SK-N-DZ (cell line): ENCODE measurements at places on chromosomes 2 and 18.
A peak's percentile ranks its signal among the peaks of the same experiment; 100 is the strongest.

DNA sequence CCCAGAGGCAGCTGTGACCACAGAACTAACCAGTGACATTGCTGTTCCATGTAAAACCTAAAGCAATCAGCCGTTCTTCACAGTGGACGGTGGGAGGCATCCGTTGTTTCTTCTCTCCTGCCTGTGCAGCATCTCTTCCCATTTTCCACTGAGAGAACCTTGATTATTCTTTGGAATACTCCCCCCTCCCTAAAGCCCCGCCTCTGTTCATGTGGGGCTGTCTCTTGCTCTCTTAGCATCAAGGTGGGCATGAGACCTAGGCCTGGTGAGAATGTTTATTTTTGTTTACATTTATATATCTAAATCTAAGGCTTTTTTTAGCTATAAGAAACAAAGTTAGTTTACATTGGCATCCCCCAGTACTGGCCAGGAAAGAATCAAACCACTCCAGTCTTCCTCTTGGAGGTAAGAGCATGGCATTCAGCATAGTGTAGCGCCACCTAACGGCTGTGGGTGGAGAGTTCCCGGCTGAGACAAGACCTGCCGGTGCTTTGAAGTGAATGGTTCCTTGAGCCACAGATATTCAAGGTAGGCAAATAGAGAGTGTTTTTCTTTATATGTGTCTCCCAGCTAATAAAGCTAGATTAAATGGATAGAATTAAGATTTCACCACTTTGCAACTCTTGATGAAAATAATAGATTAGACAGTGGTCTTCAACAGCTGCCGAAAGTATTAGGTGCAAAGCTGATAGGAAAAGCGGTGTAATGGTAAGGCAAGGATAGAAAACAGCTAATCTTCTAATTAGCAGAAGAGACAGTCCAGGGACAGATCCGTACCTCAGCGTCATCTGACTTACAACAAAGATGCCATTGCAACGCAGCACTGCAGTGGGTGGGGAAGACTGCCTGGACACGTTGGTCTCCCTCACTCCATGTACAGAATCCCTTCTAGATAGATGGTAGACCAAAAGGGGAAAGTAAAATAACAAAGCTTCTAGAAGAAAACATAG lies 219.6 kb upstream of the RAB12 start:
- peak; percentile 63 for DNase-seq

GRCh38 chr18:27662949-27663348 lies 477.8 kb upstream of the CHST9 start:
- no peak for DNase-seq

DNA sequence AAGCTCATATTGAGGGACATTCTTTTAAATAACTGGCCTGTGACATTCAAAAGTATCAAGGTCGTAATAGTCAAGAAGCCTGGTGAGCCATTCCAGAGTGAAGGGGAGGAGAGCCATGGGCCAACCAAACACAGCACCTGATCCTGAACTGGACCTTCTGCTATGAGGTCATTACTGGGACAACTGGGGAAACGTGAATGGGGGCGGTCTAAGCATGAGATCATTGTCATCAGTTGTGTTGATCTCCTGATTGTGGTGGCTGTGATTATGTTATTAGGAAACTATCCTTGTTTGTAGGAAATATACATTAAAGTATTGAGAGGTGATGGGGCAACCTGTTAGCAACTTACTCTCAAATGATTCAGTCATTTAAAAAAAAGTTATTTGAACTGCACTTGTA lies 79.3 kb downstream of the FBXO15 start:
- DNase-seq = no peak

DNA sequence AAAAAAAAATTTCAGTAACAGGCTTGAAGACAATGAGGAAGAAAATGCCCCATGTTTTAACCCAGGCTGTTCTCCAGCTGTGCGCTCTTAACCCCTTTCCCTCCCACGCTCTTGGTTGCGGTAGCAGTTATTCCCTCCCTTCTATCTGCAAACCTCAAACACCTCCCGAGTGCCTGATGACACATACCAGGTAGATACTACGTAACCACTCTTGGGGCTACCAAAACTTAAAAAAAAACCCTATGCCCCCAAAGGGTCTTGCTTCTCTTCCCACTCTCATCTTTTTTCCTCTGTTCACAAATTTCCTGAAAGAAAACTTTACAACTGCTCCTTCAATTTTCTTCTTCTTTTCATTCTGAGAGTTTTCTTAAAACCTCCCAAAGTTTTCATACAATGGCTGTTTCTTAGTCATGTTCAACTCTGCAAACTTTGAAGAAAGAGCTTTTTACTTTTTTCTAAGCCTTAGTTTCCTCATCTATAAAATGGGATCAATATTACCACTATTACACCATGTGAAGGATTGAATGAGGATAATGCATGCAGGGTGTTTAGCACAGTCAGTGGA lies 4.9 kb upstream of the DRC1 start:
- no peak for DNase-seq

- DNase-seq = no peak
Measured at GRCh38 chr2:37560241-37560848, 111.1 kb downstream of the CDC42EP3 start.

DNA sequence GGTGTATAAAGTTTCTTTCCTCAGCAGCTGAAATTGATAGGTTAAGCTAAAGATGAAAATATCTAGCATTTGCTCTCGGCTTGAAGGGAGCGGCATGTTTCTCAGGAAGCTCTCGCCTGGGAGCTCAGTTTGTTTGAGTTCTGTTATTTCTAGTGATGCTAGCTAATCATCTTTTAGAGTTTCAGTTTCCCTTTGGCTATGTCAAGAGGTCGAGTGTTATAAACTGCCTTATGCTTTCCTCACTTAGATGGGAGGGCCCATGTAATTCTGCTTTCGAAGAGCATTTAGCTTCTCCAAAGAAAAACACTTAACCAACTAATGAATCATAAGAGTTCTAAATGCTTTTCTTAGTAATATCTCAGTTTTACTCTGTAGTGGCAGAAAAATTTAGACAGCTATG lies 33.6 kb downstream of the PLCL1 start:
- DNase-seq = no peak

GRCh38 chr2:120541553-120541932 lies 194.1 kb upstream of the GLI2 start:
- no peak for DNase-seq

GRCh38 chr2:32061973-32062861 lies 1.1 kb upstream of the SPAST start:
- peak; percentile 65 for DNase-seq

DNA sequence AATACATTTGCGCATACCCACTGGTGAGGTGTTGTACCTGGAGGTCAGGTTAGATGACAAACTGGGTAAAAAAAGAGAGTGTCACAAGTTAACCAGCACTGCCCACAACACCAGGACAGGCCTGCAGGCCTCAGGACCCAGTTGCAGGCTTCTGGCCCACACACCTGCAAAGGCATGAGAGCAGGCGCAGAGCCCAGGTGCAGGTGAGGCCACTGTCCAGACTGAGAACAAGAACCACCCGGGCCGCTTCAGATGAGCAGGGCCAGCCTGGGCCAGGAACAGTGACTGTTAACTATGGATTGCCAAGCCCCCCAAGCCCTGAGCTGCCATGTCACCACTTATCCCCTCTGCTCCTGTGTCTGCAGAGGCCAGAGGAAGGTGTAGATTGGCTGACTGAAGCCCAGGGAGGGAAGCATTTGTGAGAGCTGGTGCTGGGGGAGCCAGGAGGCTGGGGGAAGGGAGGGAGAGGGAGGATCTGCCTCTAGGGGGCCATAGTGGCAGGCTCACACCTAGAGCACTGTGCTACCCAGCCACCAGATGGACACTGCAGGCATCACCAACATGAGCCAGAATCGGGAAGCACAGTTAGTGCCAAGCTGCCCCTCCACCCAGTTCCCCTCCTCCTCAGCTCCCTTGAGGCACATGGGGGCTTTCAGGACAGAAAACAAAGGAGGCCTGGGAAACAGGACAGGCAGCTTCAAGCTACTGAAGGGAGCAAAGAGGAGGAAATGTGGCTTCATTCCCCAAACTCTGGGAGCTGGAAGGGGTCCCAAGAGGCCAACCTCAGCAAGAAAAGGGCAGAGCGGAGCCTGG lies 35.4 kb downstream of the SFXN5 start:
- DNase-seq = no peak

- no peak for DNase-seq
Measured at GRCh38 chr2:150219861-150220260, 267.6 kb downstream of the RND3 start.

GRCh38 chr2:39269941-39270340 lies 26.2 kb upstream of the CDKL4 start:
- DNase-seq = no peak

DNA sequence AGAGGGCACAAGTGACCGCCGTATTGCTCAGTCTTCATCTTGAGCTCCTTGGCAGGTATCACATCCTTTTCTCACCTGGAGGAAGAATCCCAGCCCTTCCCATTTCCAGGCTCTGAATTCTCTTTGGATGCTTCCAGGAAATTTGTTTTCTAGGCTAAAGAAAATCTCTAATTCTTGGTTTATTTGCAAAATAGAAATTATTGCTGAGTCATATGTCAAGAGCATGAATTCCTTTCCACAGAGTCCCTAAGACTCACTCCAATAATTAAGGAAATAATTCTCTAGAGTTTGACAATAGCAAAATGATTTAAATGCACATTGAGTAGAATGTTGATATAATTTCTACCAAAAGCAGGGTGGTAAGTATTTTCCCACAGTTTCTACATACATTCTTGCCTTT lies 16.3 kb upstream of the CCDC68 start:
- DNase-seq = no peak

GRCh38 chr2:5093056-5093455 lies 599.1 kb upstream of the SOX11 start:
- DNase-seq = no peak

- DNase-seq = peak; percentile 57
Measured at GRCh38 chr2:163132850-163133249, 294.3 kb upstream of the KCNH7 start.

GRCh38 chr2:165013944-165014619 lies 58.8 kb upstream of the SLC38A11 start:
- no peak for DNase-seq

- DNase-seq = no peak
Measured at GRCh38 chr18:58535340-58536201, 93.3 kb downstream of the ALPK2 start.

DNA sequence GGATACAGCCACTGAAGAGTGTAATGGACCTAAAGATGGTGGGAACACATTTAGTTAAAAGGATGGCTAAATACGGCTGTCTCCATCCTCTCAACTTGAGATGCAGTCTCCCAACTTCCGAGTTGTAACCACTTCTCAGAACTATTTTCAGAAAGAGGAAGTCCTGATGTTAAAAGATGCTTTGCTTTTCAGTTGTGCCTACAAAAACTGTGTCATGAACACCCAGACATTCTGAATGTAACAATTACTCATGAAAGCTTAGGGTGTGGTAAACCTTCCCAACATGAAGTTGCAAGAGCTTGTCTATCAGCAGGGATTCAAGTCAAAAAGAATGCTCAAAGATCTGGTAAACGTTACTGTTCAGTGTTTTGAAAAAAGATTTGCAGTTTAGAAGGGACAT lies 147.9 kb downstream of the DOCK10 start:
- DNase-seq = no peak

DNA sequence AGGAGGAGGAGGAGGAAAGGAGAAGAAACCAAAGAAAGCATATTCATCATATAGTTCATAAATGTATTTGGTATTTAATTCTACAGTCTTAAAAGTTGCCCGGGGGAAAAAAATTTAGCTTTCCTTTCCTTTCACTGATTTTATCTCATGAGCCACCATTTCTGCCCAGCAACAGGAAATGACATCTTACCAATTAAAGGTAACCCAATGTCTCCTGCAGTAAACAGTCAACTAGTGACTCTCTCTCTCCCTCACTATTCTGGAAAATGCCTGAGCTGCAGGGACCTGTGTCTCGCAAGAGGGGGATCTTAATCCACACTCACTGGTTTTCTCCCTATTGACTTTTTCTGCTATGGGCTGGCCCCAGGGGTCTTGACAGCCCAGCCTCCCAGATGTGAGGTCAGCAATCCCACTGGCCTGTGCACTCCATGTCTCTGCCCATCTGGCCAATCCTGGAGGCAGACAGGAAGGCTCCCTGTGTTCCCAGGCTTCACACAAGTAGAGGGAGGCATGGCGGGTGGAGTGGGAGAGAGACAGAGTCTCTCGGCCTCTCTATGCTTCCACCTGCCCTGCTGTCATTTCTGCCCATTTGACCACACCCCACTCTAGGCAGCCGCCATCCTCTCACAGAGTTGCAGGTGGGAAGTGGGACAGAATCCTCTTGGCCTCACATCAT lies 85.4 kb upstream of the CABLES1 start:
- no peak for DNase-seq

GRCh38 chr2:128776461-128777195 lies 458.0 kb upstream of the HS6ST1 start:
- DNase-seq = no peak

- DNase-seq = no peak
Measured at GRCh38 chr18:23416298-23416697, 36.8 kb upstream of the RIOK3 start.

DNA sequence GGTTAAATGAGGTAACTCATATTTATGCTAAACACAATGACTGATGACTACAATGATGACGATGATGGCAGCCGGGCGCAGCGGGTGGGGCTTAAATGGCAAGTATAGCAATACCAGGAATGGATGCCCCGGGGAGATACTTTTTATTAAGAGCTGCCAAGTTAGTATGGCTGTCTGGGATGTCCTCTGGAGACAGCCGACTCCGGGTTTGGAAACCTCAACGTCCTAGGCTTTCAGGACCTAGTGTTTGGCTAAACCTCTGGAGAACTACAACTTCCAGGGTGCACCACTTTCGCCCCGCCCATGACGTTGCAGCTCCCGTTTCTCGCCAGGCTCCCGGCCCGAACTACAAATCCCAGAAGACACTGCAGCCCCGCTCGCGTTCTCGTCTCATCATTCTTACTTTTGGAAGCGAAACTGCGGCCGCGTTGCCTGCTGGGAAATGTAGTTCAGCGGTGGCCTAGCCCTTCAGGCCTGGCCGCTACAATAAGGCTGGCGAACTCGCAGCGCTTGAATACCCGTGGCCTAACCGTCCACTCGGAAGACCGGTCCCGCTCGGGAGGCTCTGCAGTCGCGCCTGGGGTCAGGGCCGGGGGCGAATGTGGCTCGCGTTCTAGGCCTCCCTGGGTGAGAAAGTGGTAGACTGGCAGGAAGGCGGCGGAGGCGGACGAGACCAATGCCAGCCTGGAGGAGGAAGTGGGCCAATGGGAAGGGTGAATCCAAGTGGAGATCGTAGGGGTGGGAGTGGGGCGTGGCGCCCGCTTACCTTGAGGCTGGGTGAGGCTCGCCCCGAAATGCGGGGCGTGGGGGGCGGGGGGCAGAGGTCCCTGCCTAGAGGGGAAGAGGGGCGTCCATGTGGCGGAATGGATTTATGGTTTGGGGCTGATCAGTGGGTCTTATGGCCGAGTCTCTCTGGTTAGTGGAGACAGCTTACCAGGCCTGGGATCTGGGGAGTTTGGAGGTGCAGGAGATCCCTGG lies at the start of gene SMARCAL1:
SMARCAL1 (plus strand) TSS at position 463 of the 978 bp plus-strand sequence. CDS start 2,221 bp downstream, outside the sequence.
- peak; percentile 99 for DNase-seq
